ENCODE measurements at places on chromosomes 7 and 10.

- DNase-seq = no peak
Observed at GRCh38 chr10:115976342-115976741, 296.7 kb downstream of the GFRA1 start.

- no peak for DNase-seq
Observed at GRCh38 chr7:1572111-1572822, 2.4 kb upstream of the PSMG3 start.

DNA sequence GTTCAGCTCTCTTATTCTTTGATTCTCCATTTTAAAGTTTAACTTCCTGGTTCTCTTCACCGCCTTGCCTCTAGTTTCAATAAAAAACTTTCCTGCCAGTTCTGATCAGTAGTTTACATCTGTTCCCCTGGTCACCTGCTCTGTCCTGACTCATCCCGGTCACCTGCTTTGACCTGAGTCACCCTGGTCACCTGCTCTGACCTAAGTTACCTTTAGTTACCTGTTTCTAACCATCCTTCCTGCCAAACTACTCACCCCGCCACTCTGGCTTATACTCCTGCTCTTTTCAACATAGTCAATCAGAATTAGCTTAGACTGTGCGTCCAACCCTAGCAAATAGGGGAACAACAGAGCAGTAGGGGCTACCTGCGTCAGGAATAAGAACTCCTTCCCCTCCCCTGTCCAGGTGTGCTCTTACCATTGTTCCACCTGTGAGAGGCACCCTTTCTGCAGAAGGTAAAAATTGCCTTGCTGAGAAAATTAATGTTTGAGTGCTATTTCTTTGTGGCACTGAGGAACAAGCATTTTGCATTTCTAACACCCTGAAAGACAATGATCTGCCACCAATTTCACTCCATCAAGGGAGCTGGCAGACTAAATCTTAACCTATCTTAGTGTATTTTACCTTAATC lies 263.6 kb downstream of the DOCK4 start:
- DNase-seq = no peak

- DNase-seq = no peak
Observed at GRCh38 chr10:129533281-129533680, 66.2 kb downstream of the MGMT start.

DNA sequence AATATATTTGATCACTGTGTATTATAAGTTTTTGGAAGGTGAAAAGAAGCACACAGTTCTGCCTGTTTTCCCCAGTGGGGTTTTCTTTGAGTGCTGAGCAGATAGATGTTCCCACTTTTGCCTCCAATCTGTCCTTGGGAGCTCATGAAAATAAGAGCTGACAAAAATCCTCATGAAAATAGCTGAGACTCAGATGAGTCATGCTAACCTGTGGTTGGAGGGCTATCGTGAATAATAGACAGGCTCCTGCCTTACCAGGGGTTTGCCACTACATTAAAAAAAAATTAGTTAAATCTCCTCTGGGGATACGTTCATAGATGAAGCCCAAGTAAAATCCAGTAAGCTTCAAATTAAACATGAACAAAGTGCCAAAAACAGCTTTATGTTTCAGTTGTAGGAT lies 10.9 kb upstream of the AOAH start:
- peak; percentile 70 for DNase-seq

- no peak for DNase-seq
Observed at GRCh38 chr7:142519079-142520078, 229.9 kb upstream of the PRSS1 start.

GRCh38 chr7:142881586-142882337 lies 3.8 kb downstream of the TRPV6 start:
- no peak for DNase-seq

GRCh38 chr10:14740684-14741247 lies 33.9 kb downstream of the FAM107B start:
- no peak for DNase-seq

DNA sequence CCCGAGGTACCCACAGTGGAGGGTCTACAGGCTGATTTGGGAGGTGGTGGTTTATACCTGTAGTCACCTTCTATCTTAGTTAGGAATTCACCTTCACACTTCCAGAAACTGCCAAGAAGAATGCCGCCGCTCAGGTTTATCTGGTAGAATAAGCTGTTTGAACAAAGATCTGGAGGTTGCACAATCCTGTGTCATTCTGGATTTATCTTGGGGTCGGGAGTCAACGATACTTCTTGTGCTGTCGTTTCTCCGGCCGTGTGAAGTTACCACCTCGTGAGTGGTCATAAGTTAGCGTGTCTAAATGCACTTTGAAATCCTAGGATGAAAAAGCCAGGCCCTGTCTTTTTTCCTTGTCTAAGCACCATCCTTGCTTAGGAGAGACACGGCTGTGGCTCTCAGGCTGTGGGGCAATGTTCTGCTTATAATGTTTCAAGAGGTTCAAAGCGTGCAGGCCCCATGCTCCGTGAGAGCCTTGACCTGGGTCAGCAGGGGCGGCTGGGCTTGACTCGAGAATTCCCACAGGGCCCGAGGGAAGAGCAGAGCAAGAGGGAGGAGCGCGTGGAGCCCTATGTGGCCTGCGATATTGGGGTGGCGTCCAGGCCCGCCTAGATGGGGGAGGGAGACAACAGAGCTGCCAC lies 35.5 kb downstream of the GRIFIN start:
- DNase-seq = no peak

DNA sequence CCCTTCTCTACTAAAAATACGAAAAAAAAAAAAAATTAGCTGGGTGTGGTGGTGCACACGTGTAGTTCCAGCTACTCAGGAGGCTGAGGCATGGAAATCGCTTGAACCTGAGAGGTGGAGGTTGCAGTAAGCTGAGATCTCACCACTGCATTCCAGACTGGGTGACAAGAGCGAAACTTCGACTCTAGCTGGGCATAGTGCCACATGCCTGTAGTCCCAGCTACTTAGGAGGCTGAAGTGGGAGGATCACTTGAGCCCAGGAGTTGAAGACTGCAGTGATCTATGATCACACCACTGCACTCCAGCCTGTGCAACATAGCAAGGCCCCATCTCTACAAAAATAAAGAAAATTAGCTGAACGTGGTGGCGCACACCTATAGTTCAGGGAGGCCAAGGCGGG lies 1.2 kb upstream of the SPACDR start:
- no peak for DNase-seq

DNA sequence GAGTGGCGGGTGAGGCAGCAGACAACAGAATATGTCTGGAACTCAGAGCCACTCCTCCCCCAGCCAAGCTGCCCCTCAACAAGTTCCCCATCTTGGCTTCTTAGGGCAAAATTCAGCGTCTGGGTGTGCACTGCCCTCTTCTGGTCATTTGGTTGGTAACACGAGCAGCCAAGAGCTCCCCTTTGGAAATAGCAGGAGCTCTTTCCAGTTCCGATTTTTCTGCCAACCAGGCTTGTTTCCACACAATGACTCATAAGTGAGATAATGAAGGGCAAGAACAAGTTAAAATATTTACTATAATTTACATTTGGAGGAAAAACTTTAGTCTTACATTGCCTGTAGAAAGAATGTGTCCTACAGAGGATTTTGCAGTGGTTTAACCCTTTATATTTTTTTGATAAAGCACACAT lies 70.5 kb downstream of the ADCYAP1R1 start:
- DNase-seq = peak; percentile 94

- DNase-seq = no peak
Observed at GRCh38 chr7:148290538-148290937, 300.0 kb upstream of the C7orf33 start.

DNA sequence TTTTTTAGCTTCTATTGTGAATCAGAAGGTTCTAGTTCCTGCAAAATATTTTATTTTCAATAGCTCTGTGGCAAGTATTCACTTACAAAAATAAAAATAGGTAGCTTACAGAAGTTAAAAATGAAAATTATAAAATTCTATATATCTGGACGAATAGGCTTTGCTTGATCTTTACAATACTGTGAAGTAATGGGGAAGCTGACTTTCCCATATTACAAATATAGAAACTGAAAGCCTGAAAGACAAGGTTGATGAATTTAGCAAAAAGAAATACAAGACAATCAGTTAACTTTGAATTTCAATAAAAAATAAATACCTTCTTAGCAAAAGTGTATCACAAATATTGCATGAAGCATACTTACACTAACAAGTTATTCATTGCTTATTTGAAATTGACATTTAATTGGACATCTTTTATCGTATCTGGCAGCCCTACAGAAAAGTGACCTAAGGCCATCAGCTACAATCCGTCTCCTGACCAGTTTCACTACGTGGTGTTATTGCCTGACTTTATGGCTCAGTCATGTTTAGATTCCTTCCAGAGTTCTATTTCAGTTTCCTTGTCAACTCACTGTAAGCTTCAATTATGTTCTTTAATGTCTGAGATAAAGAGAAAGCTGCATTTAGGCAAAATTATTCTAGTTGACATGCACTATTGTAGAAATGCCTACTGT lies 310.5 kb upstream of the HGF start:
- DNase-seq = no peak

- peak; percentile 78 for DNase-seq
Observed at GRCh38 chr10:102673819-102674511, 29.7 kb downstream of the TRIM8 start.

- no peak for DNase-seq
Observed at GRCh38 chr7:148804343-148805235, 79.5 kb downstream of the EZH2 start.

GRCh38 chr10:47225219-47225927 lies 74.6 kb upstream of the GDF10 start:
- no peak for DNase-seq

GRCh38 chr7:31775556-31775955 lies 88.5 kb downstream of the PPP1R17 start:
- DNase-seq = no peak

DNA sequence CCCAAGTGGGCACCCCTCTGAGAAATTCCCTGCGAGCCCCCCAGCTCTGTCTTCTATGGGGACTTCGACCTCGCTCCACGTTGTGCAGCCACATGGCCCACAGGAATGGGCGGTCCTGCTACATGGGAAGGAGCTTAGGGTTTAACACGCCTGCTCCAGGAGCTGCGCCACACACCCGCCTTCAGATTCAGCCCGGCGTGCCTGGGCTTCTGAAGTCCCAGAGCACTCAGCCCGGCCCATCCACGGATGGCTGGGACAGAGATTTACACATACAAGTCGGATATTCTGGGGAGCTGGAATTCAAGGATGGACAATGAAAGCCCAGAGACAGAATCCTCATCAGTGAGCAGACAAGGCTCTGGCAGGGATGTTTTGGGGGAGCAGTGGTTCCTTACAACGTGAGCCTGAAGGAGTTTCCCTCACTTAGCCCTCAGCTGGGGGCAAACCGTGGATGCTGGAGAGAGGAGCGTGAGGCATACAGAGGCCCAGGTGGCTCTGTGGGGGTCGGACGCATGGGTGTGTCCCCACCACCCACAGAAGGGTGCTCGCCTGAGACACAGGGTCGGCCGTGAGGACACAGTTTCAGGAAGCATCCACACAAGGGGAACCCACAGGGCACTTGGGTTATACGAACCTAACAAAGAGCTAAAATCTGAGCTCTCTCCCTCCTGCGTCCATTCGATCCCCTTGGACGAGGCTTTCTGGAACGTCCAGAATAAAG lies 372.9 kb downstream of the DNAJB6 start:
- DNase-seq = no peak

DNA sequence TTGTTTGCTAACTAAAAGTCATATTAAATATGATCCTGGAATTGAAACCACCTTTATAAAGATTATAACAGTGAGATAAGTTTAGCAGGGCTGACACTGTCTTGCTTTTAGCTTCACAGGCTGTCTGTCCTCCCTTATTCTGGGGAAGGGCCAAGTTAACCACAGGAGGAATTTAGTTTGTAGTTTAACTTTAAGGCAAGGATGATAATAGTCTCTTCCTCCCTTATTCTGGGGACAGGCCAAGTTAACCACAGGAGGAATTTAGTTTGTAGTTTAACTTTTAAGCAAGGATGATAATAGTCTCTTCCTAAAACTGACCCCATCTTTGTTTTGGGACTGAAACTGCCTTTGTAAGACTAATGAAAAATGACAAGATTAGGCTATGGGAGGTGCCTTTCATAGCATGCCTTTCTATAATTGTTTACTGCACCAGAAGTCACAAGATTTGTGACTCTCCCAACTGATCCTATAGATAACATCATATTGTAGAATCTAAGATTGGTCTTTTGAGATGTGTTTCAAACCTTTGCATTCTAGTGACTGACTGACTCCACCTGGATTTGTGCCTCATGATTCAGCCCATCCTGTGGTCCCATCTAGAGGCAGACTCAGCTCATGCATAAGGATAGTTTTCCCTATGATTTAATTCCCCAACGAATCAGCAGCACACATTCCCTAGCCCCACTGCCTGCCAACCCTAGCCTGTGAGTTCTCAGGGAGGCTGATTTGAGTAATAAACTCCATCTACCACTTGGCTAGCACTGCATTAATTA lies 212.0 kb downstream of the MAGI2 start:
- peak; percentile 44 for DNase-seq

DNA sequence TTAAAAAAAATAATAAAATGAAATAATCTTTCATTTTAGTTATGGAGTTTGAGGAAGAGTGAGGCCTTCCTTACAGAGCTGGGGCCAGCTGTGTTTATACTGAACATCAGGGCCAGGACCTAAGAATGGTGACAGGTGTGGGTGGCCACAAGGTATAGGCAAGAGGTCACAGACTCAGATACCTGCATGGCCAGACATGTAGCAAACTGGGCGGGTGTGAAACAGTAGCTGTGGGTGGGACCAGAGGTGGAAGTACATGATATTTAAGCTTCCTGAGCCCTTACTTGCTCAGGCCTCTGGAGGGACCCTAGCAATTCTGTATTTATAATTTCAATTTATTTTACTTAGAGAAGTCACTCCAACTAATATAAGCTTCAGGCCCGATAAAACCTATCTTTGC lies 27.7 kb upstream of the CAMK1D start:
- no peak for DNase-seq

- no peak for DNase-seq
Observed at GRCh38 chr10:71856619-71857018, 5.6 kb upstream of the PSAP start.

- DNase-seq = peak; percentile 45
Observed at GRCh38 chr7:35905555-35905954, 104.7 kb downstream of the SEPTIN7 start.

GRCh38 chr7:154167807-154168206 lies 115.6 kb downstream of the DPP6 start:
- no peak for DNase-seq

GRCh38 chr10:125799451-125800182 lies 23.4 kb downstream of the UROS start:
- no peak for DNase-seq

- no peak for DNase-seq
Observed at GRCh38 chr7:157819455-157819807, 482.6 kb downstream of the DNAJB6 start.

DNA sequence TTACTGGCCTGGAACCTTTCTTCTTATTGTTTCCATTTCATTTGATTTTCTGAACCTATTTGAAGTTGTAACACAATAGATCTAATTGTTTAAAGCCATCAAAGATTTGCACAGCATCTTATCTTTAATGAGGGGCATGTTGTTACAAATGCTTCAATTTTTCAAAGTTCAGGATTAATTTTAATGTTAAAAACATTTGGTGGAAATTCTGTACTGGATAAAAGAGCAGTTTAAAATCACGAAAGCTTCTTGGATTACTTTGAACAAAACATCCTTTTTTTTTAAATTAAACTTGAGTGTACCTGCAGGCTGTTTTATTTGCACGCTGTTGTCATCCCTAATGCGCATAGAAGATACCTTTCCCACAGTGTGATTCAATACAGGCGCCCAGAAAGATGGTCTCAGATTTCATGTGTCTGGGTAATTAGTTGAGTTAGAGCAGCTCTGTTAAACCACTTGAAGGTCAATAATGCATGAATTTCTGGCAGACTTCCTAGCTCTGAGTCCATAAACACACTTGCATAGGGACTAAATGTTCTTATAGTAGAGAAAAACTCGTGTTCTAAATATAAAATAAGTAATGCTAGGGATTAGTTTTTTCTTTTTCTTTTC lies 29.3 kb upstream of the DDX50 start:
- peak; percentile 96 for DNase-seq

Data from astrocyte of the hippocampus (primary cell).